ENCODE measurements at places on chromosomes 6 and 20.

DNA sequence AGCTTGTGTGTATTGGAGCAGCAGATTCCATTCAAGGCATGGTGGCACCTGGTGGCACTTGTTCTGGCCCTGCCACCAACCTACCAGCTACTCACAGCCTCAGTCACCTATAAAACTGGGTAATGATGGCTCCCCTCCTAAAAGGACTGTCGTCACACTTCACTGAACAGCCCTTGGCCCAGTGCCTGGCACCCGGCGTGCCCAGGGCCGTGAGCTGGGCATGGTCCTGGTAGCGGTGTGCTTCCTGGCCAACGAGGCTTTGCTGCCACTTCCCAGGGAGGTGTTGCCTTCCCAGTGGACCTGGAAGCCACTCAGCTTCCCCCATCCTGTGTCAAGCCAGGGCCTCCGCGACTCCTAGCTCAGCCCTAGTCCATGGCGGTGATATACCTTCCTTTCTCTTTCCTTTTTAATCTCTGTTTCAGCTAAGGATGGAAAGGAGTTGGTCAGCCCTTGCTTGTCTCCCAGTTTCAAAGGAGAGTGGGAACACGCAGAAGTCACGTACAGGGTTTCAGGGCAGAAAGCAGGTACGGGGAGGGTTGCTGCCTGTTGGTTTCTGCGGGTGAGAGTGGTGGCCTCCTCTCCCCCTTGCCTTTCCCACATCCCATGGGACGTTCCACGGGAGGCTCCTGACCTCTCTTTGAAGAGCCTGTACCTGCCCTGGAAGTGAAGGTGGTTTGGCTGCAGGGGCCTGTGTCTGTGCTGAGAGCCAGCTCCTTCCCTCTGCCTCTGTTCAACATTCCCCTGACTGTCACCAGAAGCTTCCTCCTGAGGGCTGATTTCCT lies 25.5 kb downstream of the ENTPD6 start:
- no peak for DNase-seq

DNA sequence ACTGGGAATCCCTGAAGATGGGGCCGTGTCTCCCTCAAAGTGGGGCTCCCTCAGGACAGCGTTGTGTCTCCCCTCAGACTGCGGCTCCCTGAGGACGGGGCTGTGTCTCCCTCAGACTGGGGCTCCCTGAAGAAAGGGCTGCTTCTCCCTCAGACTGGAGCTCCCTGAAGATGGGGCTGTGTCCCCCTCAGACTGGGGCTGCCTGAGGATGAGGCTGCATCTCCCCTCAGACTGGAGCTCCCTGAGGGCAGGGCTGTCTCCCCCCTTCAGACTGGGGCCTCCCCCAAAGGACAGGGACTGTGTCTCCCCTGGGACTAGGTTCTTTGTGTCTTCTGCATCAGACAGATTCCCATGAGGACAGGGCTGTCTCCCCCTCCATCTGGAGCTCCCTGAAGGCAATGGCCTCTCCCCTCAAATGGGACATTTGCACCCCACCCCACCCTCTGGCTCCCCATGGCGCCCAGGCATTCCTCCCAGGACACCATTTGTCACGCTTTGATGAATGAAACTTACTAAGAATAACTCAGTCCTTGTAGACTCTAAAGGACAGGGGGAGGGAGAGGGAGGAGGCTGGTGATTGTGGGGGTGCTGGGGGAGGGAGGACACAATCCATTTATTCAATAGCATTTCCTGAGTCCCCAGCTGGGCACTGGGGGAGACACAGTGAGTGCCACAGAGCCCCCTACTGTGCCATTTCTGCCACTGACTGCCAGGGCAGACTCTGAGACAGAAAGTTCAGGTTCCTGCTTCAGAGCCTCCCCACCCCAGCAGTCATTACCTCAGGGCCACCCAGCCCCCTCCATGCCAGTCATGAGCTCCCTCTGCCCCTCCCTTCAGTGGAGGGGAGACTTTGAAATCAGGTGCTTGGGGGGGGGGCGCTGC lies 122.4 kb downstream of the MRPL14 start:
- DNase-seq: no peak

GRCh38 chr6:131379948-131380347 lies 193.1 kb upstream of the ARG1 start:
- DNase-seq: peak; percentile 84

- no peak for DNase-seq
These were observed 269.6 kb downstream of the PKHD1 start for GRCh38 chr6:51817832-51818231.

DNA sequence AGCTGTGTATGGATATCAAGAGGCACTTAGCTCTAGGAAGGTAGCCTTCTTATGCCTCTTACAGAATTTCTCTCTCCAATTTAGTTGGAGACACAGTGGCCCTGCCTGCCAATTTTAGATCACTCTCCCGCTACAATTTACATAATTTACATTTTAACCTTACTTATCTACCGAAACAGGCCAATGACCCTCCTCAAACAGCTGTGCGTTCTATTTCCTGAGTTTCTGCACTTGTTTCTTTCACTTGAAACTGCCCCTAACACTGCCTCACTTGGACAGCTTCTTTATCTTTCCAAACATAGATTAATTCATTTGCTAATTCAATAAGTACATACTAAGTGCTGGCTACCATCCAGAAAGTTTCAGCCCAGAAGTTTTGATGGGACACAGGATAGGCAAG lies 52.9 kb upstream of the HDDC2 start:
- DNase-seq: no peak

DNA sequence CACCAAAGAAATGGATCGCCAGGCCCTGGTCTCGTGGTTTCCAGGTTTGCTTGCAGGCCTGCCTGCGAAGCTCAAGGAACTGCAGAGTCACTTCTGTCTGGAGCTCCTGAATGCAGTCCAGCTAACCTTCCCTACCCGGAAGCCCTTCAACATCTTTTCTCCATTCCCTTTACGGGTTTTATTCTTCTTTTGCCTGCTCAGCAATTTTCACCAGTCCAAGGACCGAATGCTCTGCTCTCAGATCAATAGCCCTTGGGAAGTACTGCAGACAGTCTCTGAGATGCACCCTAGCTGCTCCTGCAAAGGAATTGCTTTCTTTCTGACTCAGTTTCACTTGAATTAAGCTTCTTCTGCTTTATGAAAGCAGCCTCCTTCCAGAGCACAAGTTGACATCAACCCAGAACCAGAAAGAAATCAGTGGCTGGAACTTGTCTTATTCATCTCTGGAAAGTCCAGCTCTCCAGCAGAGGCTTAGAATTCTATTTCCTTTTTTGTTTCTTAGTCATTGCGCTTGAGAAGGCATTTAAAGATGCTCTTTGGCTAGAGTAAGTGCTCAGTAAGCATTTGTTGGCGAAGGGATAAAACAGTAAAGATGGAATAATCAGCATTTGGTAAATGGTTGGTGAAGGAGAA lies 18.7 kb upstream of the YWHAB start:
- peak; percentile 17 for DNase-seq

DNA sequence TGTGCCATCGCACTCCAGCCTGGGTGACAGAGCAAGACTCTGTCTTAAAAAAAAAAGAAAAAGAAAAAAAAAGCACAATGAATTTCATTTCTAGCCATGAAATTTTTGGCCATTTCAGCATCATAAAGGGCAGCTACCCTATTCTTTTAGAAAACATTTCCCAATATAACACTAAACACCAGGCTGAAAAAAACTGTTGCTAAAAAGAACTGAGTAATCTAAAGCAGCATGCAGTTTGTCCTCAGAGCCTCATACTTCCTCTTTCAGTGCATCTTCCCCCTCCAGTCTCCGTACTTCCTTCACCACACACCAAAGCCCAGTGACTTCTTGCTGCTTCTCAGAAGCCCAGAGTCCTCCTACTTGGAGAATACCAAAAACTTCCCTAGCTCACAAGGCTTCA lies 5.6 kb upstream of the IFNGR1 start:
- no peak for DNase-seq

GRCh38 chr20:32605167-32605656 lies 20.1 kb upstream of the NOL4L start:
- peak; percentile 8 for DNase-seq

- DNase-seq: no peak
These were observed 38.5 kb downstream of the PLCG1 start for GRCh38 chr20:41175727-41176330.

GRCh38 chr6:56259234-56260077 lies 12.1 kb upstream of the COL21A1 start:
- peak; percentile 17 for DNase-seq

GRCh38 chr6:49713346-49713745 lies at the start of gene CRISP2:
Gene CRISP2, minus strand, starts transcription at chr6:49713543. Its CDS starts 4,347 bp downstream, at chr6:49709196.
- DNase-seq: no peak

- DNase-seq: peak; percentile 79
These were observed 14.3 kb downstream of the CRNKL1 start for GRCh38 chr20:20037960-20038359.

GRCh38 chr20:20740541-20740940 lies 28.1 kb upstream of the RALGAPA2 start:
- DNase-seq: no peak
